ENCODE measurements at places on chromosomes 1 and 21.

GRCh38 chr1:27435566-27436203 lies 43.3 kb downstream of the GPR3 start:
- peak; percentile 56 for DNase-seq

GRCh38 chr1:167090314-167090942 lies at the start of gene GPA33:
Gene GPA33, minus strand, starts transcription at chr1:167090377. Its CDS starts 90 bp downstream, at chr1:167090287.
- DNase-seq = peak; percentile 55

GRCh38 chr21:41610042-41610839 lies 102.3 kb upstream of the TMPRSS2 start:
- peak; percentile 34 for DNase-seq

- no peak for DNase-seq
Measured at GRCh38 chr1:29836651-29837646, 600.6 kb downstream of the PTPRU start.

GRCh38 chr1:236065509-236066005 lies 667 bp upstream of the NID1 start:
- DNase-seq = no peak

DNA sequence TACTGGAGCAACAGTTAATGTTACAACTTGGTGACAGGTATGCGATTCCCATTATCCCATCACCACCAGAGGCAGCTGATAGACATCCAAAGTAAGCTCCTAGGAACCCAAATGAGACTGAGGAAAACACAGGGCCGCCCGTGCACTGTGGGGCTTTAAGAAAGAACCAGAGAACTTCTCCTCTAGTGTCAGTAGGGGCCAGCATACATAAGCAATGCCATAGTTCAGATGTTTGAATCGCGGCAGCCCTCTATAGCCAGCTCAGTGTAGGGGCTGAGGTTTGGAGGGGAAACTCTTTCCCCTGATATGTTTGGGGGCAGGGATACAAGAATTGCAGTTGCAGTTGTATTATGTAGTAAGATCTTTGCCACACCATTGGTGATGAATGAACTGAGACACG lies 593.3 kb upstream of the NCAM2 start:
- DNase-seq = no peak

- no peak for DNase-seq
Measured at GRCh38 chr1:179575497-179576314, at the start of gene NPHS2. Gene NPHS2, minus strand, starts transcription at chr1:179575948. Its CDS starts 84 bp downstream, at chr1:179575864.

GRCh38 chr1:91854852-91855534 lies 31.0 kb downstream of the TGFBR3 start:
- no peak for DNase-seq

DNA sequence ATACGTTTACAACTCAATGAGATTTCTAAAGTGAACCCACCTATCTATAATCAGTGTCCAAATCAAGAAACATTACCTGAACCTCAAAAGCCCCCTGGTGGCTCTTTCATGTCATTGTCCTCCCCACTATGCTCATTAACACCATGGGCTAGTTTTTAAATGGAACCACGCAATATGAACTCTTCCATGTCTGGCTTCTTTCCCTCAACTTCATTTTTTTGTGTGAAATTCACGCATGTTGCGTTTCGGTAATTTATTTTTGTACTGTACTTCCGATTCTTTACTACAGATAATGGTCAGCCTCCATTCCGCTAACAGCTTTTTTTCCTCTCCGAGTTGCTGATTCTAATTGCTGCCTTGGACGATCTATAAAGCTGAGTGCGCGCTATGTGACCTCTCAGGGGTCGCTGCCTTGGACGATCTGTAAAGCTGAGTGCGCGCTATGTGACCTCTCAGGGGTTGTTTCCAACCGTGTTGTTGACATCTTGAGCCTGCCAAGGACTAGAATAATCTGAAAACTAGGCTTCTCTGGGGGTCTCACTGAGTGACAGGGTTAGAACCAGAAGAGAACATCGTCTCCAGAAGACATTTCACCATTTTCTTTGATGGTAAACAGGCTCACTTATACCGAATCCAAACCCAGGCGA lies 1.1 kb upstream of the CACYBP start:
- DNase-seq = peak; percentile 81

GRCh38 chr1:230754796-230755195 lies 7.6 kb downstream of the CAPN9 start:
- no peak for DNase-seq

- no peak for DNase-seq
Measured at GRCh38 chr1:42206164-42206563, 41.6 kb upstream of the GUCA2A start.

GRCh38 chr1:150876119-150876454 lies 312 bp downstream of the ARNT start:
- no peak for DNase-seq

GRCh38 chr1:29011775-29012174 lies 97.4 kb downstream of the EPB41 start:
- DNase-seq = no peak

DNA sequence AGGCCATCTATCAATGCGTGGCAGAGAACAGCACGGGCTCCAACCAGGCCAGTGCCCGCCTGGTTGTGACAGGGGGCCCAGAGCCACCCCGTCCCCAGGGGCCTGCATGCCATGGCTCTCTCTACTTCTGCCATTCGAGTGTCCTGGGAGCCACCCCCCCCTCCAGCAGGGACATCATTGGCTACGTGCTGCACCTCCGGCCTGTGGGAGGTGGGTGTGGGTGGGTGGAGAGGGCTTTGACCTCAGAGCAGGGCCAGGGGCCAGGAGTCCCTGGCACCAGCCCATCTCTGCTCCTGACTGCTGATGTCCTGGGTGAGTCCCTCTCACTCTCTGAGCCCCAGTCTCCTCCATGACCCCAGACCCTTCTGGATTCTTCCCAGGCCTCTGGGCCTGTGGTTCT lies 25.3 kb downstream of the SLC27A3 start:
- no peak for DNase-seq

- DNase-seq = no peak
Measured at GRCh38 chr1:209409780-209410179, 173.7 kb upstream of the CAMK1G start.

DNA sequence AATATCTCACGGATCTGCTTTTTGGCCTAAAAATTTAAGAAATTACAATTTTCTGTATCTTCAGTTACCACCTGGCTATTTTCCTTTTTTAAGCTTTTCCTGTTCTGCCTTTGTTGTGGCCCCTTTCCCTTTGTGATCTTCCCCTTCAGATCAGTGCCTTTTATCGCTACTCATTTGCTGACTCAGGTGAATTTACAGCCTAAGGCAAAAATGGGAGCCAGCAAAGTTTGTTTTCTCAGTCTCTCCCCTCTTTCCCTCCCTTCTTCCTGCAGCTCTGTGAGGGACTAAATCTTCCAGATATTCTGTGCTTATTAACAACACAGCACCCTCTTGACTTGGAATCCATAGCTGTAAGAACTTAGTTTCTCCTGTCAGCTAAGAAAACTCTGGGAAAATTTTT lies 5.3 kb upstream of the PRRC2C start:
- DNase-seq = no peak

GRCh38 chr1:163069142-163069541 lies at the start of gene RGS4:
Gene RGS4, plus strand, starts transcription at chr1:163069361. Its CDS starts 124 bp downstream, at chr1:163069485.
- DNase-seq = no peak

GRCh38 chr1:979744-980072 lies 2.2 kb downstream of the PERM1 start:
- DNase-seq = no peak

GRCh38 chr1:50959303-50959912 lies 659 bp downstream of the FAF1 start:
- no peak for DNase-seq

DNA sequence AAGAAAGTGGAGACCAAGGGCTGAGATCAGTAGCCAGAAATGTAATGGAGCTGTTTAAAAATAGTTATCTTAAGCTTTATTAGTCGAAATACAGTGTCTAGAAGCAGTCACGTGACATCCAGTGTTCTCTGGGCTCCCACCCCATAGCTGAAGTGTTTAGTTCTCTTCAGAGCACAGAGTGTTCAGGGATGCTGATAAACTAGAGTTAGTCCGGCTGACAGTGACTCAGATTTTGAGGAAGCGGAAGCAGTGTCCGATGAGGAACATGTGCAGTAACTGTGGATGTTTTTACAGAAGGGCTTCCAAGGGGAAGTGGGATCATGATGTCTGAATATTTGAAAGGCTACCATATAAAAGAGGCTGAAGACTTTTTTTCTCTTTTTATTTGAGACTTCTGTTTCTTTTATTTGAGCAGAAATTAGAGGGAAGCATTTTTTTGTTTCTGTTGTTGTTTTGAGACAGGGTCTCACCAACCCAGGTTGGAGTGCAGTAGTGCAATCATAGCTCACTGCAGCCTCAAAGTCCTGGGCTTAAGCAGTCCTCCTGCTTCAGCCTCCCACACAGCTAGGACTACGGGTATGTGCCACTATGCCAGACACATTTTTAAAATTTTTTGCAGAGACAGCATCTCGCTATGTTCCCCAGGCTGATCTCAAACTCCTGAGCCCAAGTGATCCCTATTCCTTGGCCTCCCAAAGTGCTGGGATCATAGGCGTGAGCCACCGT lies 124.2 kb downstream of the GALNT2 start:
- DNase-seq = no peak

GRCh38 chr1:184753608-184754475 lies 816 bp downstream of the EDEM3 start:
- no peak for DNase-seq

- no peak for DNase-seq
Measured at GRCh38 chr1:106831511-106831910, 225.0 kb upstream of the PRMT6 start.

DNA sequence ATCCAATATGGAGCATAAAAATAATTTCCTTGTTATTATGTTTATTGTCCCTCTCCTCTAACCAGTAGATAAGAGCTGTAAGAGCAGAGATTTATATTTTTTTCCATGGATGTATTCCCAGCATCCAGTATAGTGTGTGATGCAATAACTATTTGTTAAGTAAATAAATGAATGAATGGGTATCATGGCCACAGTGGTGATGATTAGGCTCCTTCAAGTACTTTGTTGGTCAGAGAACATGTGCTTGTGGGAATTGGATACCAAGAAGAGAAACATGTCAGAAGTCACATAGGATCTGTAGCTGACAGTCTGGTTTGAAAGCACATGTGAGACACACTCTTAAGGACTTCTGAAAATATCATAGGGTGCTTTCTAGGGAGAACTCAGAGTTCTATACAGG lies 588.5 kb downstream of the AGBL4 start:
- no peak for DNase-seq

- DNase-seq = no peak
Measured at GRCh38 chr1:93164816-93165215, 15.4 kb downstream of the TMED5 start.

DNA sequence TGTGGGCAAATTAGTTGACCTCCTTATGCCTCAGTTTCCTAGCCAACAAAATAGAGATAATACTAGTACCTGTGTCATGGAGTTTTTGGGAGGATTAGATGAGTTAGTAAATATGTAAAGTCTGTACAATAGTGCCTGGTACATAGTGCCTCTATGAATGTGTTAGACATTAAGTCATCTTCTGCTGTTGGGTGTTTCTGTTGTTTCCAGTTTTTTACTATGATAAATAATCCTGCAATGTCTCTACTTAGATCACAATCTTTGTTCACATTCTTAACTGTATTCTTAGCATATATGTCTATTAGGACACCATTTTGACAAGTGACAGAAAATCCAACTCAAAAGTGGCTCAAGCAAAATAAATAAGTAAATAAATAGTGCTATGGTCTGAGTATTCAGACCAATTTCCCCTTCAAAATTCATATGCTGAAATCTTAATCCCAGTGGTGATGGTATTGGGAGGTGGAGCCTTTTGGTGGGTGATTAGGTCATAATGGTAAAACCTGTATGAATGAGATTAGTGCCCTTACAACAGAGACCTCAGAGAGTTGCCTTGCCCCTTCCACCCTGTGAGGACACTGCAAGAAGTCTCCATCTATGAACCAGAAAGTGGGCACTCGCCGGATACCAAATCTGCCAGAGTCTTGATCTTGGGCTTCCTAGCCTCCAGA lies 84.3 kb downstream of the DIRAS3 start:
- DNase-seq = no peak

DNA sequence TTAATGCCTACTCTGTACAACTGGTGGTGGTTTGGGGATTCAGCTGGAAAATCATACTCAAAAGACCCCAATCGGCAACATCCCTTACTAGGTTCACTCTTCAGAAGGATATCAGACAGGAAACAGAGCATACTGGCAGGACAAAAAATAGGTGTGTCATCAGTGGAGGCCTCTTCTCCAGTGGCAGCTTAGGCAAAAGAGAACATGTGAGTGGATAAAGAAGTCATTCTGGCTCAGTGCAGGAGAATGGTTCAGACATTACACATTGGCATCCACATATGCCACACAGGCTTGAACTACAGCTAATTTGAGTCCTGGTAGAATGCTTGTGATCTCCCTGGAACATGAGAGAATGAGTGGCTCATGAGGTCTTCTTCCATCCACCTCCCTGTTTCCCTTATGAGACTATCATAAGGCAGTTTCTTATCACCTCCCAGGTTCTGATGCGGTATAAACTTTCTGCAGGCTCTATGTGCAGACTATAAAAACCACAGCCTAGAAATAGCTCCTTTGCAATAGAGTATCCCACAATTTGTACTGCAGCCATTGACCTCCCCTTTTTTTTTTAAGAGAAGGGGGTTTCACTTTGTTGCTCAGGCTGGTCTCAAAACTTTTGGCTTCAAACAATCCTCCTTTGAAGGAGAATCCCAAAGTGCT lies 24.7 kb downstream of the VAMP4 start:
- no peak for DNase-seq

GRCh38 chr1:206143537-206144172 lies 26.5 kb upstream of the AVPR1B start:
- no peak for DNase-seq

DNA sequence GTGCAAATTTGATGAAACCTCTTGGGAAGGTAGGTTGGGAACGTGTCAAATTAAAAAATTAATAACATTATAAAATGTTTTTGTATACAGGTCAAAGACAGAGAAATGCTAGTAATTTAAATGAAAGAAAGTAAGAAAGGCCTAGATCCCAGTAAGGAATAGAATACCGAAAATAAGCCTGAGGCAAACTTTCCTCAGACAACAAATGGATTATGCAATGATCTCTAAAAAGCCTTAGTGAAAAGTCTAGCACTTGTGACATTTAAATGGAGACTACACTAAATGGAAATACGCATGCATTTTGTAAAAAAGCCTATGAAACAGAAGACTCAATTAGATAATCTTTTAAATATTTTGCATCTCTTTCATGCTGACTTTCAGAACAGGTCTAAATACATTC lies 138.5 kb upstream of the ZNHIT6 start:
- no peak for DNase-seq

DNA sequence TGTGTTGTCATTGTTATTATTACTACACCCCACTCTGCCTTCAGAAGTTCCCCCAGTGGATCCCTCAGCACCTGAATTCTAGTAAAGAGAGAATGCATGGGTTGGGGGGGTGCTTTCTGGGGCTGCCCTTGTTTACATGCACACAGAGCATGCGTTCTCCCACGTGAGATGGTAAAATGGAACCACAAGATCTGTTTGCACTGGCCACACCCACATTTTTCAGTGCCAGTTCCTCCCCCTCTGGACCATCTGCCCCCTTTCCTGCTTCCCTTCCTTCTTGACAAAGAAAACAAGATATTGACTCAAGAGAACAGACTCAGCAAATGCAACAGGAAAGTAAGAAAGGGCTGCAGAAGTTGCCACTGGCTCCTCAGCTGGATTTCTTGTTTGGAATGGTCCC lies 8.9 kb downstream of the SLC6A17 start:
- DNase-seq = no peak
